ENCODE measurements at places on chromosomes 1 and 21.

DNA sequence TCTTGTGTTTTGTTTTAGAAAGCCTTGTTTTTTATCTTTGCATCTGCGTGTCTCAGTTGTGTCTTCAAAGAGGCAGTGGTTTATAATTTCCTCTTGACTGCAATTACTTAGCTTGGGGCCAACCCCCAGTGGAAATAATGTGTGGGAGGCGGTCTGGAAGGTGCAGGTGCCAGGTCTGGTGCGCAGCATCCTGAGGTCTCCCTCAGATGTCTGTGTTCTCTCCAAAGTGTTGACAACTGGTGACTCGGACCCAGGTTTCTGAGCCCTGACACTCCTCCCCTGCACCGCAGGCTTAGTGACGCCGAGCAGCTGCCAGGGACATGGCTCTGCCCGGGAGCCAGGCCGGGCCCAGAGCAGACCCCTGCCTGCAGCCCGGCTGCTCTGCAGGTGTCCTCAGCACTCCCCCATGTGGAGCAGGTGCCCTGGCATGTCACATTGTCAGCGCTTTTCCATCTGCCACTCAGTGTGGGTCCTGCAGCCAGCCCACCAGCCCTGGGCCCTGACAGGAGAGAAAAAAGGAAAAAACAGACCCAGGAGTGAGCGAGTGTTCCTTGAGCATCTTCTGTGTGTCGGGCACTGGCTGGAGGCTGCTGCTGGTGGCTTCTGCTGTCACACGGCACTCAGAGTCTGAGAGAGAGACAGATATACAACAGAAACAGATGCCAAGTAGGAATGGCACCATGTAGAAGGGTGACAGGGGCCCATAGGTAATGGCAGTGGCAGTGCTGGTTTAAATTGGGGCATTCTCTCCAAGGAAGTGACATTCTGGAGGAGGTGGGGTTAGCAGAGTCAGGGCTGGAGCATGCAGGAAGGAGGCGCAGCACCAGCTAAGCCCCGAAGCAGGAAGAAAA is 24.8 kb upstream of the SELENON start:
- DNase-seq: peak; percentile 67

GRCh38 chr1:156692925-156693847 is 12.2 kb downstream of the CRABP2 start:
- no peak for DNase-seq

- DNase-seq: no peak
These were observed 32.5 kb downstream of the CDC42BPA start for GRCh38 chr1:227285745-227286144.

- DNase-seq: no peak
These were observed 76.1 kb upstream of the JAK1 start for GRCh38 chr1:65042467-65042866.

GRCh38 chr1:170284016-170284415 is 138.3 kb downstream of the NTMT2 start:
- no peak for DNase-seq

DNA sequence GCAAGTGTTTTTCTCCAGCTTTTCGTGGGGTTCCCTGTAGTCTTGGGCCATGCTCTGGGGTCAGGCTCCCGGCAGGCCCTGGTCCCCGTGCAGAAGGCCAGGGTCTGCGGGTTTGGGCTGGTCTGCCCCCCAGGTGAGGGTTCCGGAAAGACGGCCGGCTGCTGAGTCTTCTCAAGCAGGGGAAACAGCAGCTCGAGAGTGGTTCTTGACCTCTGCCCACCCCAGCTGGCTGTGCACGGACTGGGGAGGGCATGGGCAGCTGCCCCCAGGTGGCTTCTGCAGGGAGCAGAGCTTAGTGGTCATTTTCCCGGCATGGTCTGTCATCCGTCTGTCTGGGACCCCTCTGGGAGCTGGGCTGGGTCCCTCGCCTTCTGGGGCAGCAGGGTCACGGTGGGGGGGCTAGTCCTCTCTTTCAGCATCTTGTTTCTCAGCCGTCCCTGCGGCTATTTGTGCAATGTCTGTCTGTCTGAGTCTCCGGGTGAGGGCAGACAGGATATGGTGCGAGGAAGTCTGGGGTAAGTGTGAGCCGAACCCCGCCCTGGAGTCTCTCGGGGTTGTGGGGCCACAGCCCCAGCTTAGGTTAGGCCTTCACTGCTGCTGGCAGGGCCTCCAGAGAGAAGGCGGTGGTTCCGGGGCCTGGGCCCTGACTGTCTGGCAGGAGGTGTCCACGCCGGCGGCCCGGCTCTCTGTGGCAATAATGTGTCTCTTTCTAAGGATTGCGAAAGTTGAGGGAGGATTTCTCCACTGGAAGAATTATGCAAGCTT is 6.1 kb downstream of the SKI start:
- DNase-seq: peak; percentile 72

- DNase-seq: no peak
These were observed 1.2 kb downstream of the PKN2 start for GRCh38 chr1:88685259-88685620.

DNA sequence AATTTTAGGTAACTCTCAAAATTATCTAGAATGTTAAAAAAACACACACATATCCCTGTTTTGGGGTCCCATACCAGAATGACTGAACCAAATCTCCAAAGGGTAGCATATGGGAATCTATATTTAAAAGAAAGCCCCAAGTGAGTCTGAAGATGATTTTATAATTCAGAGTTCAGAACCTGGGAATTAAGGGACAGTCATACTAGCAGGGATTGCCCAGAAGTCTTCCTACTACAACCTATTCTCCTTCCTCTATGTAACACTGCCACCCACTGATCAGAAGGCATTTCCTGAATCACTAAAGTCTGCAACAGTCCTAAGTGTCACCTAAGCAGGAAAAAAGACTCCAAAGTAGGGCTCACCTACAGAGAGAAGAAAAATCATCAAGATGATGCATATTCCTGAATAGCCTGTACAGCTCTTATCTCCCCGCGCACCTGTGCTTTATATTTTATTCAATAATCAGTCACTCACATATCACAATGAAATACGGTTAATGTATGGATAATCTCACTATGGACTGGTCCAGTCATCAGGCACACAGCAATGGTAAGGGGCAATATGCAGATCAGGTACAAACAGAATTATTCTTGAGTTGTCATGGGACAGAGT is 4.9 kb downstream of the RGS1 start:
- DNase-seq: no peak

- no peak for DNase-seq
These were observed 51.8 kb downstream of the POU2F1 start for GRCh38 chr1:167272369-167272957.

DNA sequence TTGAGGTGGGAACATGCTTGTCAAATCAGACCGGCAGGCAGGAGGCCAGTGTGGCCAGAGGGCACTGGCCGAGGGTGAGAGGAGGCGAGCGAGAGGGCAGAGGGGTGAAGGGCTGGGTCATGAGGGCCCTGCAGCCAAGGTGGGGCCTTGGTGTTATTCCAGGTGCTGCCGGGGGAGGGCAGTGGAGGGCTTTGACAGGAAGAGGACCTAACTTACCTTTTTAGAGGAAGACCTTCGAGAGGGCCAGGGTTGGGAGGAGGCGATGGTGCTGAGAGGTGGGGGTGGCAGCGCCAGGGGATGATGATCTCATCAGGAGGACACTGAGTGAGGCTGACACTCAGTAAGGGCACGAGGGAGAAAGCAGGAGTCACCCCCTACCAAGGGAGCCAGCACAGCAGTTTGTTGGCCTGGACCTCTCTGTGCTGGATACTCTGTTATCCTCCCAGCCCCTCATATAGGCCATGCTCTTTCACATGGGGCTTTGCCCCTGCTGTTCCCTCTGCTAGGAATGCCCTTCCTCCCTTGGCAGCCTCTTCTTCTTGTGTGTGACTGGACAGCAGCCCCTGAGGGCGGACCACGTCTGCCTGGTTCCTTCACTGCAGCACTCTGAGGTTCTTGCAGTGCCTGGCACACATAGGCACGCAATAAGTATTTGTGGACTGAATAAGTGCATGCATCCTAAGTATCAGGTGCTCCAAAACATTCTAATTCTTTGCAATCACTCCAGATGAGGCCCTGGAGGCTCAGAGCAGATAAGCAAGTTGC is 7.5 kb upstream of the TTC22 start:
- DNase-seq: no peak

DNA sequence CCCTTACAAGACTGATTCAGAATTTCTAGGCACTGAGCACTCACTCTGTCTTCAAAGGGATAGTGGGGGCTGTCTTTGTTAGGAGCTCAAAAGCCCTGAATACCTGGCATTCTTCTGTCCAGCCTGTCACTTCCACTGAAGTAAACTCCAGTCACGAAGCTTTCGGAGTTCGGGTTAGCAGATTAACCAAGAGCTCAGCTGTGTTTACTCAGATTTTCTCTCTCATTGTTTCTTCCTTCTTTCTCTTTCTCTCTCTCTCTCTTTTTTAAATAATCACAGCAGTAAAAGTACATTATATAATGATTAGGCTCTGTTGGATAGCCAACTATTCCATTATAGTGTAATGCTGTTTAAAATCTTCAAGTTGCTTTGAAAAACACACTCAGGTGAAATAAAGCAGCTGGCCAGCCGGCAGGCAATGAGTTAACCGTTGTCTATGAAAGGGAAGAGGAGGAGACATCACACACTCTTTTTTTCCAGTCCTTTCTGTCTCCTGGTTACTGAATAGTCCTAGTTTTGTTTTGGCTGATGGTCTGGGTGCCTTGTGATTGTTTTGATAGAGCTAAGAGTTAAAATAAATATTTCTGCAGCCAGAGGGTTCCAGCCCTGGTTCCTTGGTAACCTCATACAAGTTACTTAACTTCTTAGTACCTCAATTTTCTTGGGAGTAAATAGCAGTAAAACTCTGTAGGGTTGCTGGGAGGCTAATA is 89.8 kb downstream of the ADSS2 start:
- no peak for DNase-seq

DNA sequence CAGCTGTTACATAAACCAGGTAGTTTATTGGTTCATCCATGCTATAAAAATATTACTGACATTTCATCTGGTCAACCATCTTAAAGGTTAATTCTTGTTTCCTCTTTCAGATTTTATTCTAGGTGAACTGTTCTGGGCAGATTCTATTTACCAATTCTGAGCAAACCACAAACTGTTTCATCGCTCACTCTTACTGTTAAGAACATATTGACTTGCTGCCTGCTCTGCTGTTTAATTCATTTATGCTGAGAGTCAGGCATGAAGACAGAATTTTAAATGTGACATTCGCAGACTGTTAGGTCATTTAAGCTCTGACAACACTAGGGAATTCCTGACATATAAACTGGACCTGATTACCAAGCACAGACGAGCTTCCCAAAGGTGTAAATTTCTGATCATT is 98.3 kb downstream of the PIGK start:
- DNase-seq: no peak

DNA sequence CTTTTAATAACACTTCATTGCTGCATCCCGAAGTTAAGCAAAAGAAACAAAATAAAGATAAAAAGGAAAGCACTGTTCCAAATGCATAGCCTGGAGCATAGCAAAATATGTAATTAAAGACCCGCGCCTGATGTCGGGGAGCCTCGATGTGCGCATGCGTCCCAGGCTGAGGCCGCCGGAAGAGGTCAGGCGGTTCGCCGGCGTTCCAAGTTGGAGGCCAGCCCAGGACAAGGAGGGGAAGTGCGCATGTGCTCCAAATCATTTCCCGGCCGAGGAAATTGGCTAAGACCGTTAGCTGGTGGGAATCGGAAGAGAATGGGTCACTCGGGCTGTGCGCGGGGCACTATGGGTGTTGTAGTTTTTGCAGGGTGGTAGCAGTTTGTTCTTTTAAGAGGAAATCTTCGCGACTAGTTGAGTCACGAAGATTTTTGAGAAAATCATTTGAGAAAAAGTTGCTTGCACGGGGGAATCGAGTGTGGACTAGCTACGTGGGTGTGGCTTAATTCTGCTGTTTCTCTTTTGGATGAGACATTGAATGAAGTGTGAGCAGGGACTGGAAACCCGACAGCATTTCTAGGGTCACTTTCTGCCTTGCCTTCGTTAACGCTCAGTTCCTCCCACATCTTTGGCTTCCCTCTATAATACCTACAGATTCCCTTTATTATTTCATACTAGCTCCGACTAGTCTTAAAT is 31.0 kb upstream of the CD1D start:
- DNase-seq: peak; percentile 46

GRCh38 chr1:70487910-70488665 is 77.0 kb downstream of the CTH start:
- DNase-seq: no peak

GRCh38 chr1:216071262-216071661 is 352.0 kb downstream of the USH2A start:
- DNase-seq: no peak

DNA sequence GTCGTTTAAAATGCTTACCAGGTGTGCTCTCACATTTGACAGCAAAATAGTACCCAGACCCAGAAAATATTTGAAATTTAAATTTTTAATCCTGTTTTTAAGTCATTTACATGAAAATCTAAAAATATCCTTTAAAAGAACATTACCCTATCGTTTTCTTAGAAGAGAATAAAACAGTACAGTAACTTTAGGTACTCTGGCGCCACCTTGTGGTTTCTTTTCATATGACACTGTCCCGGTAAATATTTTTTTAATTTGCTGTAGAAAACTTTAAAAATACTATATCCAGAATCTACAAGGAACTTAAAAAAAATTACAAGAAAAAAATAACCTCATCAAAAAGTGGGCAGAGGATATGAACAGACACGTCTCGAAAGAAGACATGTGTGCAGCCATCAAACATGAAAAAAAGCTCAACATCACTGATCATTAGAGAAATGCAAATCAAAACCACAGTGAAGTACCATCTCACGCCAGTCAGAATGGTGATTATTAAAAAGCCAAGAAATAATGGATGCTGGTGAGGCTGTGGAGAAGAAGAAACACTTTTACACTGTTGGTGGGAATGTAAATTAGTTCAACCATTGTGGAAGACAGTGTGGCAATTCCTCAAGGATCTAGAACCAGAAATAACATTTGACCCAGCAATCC is 129.2 kb downstream of the RGS21 start:
- peak; percentile 57 for DNase-seq

DNA sequence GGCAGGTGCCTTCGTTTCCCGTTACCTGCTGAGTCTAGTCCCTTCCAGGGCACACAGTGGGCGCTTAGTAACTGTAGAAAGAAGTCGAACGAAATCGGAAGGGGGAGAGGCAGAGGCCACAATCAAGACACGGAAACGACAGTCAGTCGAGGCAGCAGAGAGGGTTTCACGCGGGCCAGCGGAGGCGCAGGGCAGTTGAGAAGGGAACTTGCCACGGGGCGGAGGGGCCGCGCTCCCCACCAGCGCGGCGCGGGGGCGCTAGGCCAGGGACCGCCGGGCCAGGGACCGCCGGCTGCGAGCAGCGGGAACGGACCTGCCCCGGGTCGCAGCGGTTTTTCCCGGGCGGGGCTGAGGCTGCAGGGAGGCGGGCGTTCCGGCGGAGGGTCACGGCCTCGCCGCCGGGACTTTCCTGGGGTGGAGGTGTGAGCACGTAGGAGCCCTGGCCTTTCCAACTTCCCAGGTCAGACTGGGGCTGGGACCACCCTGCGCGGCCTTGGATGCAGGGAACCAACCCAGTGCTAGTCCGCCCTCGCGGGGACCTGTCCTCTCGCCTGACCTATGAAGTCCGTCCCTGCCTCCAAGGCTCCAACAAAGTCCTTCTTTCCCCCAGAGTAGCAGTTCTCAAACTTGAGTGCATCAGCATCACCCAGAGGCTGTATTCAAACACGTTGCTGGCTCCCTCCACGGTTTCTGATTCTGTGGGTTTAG is 150.1 kb upstream of the FGGY start:
- DNase-seq: peak; percentile 15

GRCh38 chr1:11443961-11444658 is 34.8 kb upstream of the DISP3 start:
- no peak for DNase-seq

- no peak for DNase-seq
These were observed 131.9 kb downstream of the AK5 start for GRCh38 chr1:77413541-77414335.

GRCh38 chr1:204692325-204692840 is 6.8 kb upstream of the LRRN2 start:
- DNase-seq: no peak
